ENCODE measurements at places on chromosomes 1 and 21.

- ATAC-seq, result no peak
Observed at GRCh38 chr1:157114183-157115121, 14.8 kb upstream of the ETV3L start.

DNA sequence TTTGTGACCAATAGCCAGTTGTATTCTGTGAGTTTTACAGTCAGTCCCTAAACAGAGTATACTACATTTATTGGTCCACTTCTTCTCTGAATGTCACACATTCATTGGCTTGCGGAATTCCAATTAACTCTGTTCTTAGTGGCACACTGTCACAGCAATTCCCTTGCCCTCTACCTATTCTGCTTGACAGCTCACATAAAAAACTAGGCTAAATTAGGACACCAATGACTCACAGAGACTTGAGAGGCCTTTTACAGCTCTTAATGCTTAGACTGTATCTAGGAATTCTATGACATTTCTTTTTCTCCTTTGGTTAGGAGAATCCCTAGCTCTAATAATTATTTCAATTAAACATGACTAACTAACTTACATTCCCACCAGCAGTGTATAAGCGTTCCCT lies 104.1 kb downstream of the NEGR1 start:
- no peak for ATAC-seq

DNA sequence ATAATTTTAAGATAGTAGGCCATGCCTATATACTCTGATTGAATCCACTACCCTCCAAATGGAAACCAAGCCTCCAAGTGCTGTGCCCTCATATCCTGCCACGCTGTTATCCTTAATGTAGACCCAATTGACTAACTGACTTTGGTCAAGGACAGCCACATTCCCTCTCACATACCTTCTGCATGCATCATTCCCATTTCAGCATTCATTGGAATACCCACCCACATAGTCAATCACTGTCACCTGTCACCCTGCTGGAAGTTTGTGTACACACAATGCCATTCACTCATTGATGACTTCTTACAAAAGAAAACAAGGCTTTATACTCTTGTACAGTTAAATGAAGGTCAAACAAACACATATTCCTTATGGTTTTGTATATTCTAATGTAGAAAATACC lies 221.1 kb upstream of the PBX1 start:
- no peak for ATAC-seq

- no peak for ATAC-seq
Observed at GRCh38 chr1:6178751-6179563, 1.2 kb downstream of the CHD5 start.

DNA sequence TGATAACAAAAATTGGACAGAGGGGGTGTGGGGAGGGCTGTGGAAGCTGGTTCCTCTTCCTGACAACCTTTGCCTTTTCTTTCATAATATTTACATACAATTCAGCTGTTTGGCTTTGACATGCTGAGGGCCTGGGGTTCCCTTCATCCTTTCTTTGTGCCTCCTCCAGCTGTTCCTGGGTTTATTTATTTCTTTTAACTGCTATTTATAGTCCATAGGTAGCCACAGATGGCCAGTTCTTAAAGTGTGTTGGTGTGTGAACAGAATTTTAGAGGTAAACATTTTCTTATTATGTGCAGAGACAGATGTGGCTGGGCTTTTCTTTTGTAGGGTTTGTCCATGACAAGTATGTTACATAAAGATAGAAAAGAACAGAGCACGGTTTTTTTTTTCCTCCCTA lies 34.1 kb upstream of the CNIH3 start:
- no peak for ATAC-seq

GRCh38 chr21:36990508-36991205 lies 15.8 kb upstream of the RIPPLY3 start:
- ATAC-seq, result no peak

GRCh38 chr1:117843791-117844190 lies 85.6 kb downstream of the GDAP2 start:
- no peak for ATAC-seq

DNA sequence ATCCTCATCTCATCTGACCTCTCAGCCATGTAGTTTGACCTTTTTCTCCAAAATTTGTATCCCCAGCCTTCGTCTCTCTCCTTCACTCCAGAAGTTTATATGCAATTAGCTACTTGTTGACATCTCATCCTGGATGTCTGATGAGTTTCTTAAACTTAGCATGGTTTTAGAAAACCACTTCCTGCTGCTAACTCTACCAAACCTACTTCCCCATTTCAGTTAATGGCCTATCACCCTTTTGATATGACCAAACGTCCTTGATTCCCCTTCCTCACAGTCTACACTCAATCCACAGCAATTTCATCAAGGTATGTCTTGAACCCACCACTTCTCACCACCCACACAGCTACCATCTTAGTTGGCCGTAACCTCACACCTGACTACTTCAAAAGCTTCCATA lies 121.9 kb downstream of the LRRC40 start:
- no peak for ATAC-seq

DNA sequence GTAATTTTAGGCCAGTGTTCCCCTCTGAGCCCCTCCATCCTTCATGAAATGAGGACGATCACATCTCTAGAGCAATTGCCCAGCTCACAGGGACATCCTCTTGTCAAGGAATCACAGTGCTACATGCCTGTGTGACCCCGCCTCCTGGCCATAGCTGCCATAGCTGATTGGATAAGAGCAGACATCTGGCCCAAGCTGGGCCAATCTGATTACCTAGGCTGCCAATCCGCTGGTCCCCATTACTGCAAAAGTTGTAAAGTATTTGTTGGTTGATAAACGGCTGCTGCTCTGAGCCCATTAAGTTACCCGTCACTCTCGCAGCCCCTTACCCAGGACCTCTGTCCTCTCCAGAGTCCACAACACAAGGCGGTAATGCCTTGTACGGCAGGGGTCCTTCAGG lies 8.3 kb downstream of the NT5C1A start:
- no peak for ATAC-seq

GRCh38 chr1:222522105-222522915 lies 25.6 kb downstream of the HHIPL2 start:
- peak; percentile 47 for ATAC-seq

GRCh38 chr1:76998582-76999223 lies 131.4 kb downstream of the ST6GALNAC5 start:
- ATAC-seq, result peak; percentile 36

- no peak for ATAC-seq
Observed at GRCh38 chr1:234208351-234208750, 164.9 kb upstream of the COA6 start.

DNA sequence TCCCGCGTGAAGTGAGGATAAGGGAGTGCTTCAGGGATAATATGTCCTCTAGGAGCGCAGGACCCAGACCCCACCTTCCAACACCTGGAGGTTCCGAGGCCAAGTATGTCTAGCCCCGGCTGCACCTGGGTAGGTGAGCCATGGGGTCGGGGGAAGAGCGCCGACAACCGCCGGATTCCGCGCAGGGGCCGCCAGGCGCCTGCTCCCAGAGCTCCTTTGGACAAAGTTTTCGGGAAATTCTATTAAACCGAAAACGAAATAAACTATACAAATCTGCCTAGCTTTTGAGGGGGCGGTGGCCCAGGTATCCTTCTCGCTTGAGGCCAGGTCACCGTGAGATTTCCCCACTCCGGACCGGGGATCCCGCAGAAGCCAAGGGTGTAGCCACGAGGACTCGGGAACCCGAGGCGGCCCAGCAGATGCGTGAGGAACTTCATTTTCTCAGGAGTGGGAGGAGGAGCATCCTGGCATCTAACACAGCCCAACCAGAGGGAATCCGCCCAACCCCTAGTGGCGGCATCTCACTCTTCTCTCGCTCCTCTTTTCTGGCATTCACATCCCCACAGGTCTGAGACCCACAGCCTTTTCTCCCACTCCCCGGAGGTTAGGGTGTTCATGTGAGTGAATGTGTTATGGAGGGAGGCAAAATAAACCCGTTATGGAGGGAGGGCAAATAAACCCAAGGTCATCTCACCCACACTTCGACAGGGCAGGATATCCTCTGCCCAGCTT lies 2.3 kb upstream of the DMRTA2 start:
- ATAC-seq, result no peak

DNA sequence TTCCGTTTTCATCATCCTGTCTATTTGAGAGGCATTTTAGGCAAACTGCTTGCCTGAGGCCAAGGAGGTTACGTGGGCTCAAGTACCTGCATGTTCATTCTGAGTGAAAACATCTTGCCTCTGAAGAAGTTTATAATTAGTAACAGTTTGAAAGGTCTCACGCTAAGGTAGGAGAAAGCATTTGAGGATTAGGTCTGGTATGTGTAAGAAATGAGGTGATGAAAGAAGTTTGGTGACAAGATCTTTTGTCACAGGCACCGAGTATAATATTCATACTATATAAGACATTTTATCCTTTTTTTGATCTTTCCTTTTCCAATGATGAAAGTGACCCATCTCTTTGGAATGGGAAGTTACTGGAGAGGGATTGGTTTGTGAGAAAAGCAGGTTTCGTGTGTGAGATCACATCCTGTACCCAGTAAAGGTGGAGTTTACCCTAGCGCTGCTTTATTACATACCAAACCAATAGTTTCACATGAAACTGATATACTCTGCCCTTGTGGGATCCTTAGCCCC lies 98.7 kb upstream of the PDC start:
- peak; percentile 63 for ATAC-seq

GRCh38 chr1:220552672-220553260 lies 24.8 kb downstream of the MARK1 start:
- peak; percentile 76 for ATAC-seq

DNA sequence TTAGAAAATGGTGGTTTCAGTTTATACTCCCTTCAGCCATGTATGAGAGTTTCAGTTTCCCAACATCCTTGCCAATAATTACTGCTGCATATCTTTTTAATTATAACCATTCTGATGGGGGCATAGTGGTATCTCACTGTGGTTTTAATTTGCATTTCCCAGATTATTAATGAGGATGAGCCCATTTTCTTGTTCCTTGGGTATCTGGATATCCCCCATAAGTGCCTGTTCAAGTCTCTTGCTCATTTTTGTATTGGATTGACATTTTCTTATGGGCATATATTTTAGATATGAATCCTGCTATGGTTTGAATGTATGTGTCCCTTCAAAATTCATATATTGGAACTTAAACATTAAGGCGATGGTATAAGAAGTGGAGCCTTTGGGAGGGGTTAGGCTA lies 1.6 kb upstream of the ZMYM6 start:
- no peak for ATAC-seq

DNA sequence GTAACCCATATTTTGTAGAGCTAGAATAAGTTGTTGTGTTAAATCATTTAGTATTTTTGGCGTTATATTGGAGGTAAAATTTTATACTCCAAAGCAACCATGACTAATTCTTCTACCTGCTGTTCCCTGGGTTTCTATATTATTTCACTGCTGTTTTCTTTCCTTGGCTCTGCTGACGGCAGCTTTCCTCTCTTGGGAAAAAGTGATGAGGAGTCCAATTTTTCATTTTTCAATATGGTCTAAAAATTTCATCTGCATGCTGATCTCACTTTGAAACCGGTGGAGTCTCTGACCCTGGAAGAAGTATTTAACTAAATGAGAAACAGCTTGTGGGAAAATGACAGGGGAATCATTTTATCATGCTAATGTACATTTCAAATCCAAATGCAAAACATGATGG lies 110.2 kb downstream of the IFI44 start:
- ATAC-seq, result no peak

- ATAC-seq, result no peak
Observed at GRCh38 chr1:51924455-51924854, 45.9 kb upstream of the NRDC start.

GRCh38 chr1:105427543-105427942 lies 1628.9 kb upstream of the PRMT6 start:
- no peak for ATAC-seq

DNA sequence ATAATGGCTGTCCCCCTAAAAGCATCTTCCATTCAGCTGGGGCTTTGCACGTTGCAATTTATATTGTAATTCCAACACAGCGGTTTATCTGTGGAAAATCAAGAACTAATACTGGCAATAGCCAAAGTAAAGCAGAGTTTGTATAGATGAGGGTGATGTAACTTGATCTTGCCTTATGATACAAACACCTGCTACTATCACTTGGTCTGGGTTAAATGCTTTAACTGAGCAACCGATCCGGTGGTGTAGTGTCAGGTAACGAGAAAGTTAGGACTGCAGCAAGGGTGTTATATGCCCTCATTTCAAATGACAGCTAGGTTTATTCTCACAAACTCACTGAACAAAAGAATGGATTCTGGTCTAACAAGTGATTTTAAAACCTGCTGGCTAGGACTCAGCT lies 47.3 kb upstream of the PLPPR4 start:
- ATAC-seq, result no peak

DNA sequence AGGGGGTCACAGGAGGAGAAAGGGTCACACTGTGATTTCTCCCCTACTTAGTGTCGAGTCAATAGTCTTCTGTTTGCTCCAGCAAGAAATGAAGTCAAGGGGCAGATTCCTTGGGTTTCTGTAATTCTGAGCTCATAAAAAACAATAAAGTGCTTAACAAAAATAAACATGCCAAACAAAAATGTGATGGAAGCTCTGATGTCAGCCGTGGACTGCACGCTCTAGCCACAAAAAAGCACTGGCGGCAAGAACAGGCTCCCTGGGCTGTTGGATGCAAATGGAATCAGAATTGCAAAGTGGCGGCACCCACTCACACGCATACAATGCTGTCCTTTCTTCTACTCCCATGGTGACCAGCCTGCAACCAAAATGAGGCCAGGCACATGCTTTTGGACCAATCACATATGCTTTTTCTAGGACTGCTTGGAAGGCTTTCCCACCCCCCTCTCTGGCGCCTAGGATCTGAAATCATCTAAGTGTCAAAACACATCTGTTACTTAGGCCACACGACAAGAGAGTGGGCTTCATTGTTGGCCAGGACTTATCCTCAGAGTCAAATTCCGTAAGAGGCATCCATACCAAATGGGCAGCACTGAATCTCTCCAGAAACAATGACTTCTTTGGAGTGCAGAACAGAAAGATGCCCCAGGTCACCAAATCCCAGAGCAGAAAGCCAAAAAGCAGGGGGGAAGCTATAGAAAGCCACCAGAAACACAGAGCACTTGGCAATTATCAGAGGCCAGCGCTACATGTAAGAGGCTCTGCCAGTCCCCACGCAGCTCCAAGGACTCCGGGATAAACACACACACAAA lies 9.2 kb downstream of the C1orf198 start:
- no peak for ATAC-seq

GRCh38 chr1:205442051-205442725 lies 13.7 kb downstream of the BLACAT1 start:
- ATAC-seq, result no peak

DNA sequence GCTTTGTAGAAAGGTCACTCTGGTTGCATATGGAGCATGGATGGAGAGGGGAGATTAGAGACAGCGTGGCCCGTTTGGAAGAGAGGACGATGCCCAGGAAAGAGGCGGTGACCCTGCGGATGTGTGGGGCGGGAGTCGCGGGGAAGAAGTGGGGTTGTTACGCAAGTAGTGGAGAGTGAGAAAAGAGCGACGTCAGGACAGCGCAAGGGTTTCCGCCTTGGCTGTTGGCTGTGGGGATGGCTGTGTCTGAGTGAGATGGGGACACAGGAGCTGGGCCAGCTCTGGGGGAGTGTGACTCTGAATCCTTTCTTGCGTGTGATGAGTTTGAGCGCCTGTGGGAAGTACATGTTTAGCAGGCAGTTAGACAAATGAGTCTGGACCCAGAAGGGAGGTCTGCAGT lies 3.8 kb downstream of the B4GALT2 start:
- ATAC-seq, result no peak
